ENCODE measurements at places on chromosomes 12 and 14.
A peak's percentile ranks its signal among the peaks of the same experiment; 100 is the strongest.

GRCh38 chr14:96081767-96082400 is 42.7 kb downstream of the C14orf132 start:
- no peak for DNase-seq

DNA sequence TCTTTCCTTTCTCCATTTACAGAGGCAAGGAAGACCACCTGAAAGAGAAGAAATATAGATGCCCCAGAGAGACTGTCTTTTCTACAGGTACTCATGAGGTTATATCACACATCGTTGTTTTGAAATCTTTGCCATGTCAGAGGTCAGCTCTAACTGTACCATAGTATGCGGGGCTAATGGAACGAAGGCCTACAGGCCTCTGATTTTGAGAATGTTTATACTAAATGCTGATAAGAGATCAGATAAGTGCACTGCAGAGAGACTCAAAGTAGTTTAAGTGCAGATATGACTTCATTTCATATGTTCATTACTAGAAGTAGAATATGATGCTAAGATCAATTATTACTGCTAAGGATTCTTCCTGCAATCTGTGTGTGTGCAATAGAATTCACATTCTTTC is 1005.0 kb downstream of the GALC start:
- DNase-seq, result no peak

- no peak for DNase-seq
Measured at GRCh38 chr14:53537422-53538315, 384.5 kb upstream of the DDHD1 start.

DNA sequence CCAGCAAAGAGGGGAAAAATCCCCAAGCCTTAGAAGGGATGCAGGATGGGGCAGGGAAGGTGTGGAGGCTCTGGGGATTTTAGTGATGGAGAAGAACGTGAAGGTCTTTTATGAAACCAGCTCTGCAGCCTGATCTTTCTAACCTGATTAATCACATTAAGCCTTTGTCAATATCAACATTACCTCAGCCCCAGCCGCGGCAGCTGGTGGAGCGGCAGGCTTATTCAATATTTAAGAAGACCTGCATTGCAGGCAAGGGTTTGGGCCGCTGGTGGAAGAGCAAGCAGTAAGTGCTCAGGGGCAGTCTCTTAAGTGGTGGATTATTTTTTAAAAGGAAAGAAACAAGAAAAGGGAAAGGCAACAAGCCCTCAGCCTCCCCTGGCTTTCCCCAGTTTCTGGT is 16.6 kb downstream of the RPH3A start:
- DNase-seq, result no peak

DNA sequence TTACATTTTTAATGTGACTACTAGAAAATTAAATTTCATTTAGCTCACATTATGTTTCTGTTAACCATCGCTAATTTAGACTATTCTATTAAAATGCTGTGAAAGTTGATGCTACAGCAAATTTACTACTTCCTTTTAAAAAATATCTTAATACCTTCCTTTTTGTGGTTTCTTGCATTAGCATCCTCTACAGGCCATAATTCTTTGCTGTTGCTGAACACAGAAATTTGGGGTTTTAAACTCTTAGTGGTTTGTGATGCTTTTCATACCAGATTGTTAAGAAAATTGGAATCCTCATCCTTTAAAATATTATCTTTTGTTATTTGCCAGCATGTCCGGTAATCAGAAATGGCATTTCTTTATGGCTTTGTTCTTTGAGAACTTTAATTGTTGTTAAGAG is 18.1 kb downstream of the WNK1 start:
- no peak for DNase-seq

- no peak for DNase-seq
Measured at GRCh38 chr14:104141621-104142091, 3.3 kb downstream of the KIF26A start.

- DNase-seq, result no peak
Measured at GRCh38 chr12:2680676-2681039, 114.1 kb upstream of the FKBP4 start.

DNA sequence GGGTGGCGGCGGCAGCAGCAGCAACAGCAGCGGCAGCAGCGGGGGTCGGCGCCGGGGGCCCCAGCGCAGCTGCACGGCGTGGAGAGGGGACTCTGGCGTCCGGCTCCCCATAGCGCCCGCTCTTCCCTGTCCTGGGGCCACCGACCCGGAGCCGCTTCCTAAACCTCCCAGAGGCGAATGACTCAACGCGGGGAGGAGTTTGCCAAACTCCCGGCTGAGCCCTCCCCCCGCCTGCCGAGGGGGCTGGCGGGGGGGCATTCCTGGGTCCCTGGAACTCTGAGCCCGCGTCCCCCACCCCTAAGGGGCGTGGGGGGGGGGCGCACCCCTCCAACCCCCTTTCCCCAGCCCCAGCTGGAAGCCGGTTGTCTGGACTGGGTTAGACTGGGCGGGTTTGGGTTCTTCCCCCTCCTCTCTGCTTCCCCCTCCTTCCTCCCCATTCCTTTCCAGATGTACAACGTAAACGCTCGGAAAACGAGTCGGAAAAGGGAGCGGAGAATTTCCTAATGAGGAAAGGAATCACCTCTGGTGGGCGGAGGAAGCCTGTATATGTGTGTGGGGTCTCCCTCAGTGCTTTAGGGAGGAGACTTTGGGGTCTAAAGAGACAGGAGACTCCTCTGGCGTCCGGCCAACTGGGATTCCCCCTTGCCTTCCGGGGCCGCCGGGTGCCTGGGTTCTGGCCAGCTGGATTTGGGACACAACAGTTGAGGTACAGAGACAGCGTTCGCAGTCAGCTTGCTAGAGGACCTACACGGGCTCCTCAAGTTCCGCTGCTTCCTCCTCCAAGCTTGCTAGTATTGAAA is at the start of gene ITGA5:
Gene ITGA5 (minus strand): TSS at position 179 of the 800 bp plus-strand sequence. CDS start 68 bp downstream, at position 111.
- no peak for DNase-seq

GRCh38 chr12:112012775-112013600 is at the start of the genes ERP29 and TMEM116:
Gene ERP29, plus strand, starts transcription at chr12:112013426. Its CDS starts 40 bp downstream, at chr12:112013466.
Gene TMEM116, minus strand, starts transcription at chr12:112013165. Its CDS starts 7,895 bp downstream, at chr12:112005270.
- DNase-seq, result peak; percentile 100

- DNase-seq, result no peak
Measured at GRCh38 chr12:93567174-93567573, 5.3 kb upstream of the SOCS2 start.

DNA sequence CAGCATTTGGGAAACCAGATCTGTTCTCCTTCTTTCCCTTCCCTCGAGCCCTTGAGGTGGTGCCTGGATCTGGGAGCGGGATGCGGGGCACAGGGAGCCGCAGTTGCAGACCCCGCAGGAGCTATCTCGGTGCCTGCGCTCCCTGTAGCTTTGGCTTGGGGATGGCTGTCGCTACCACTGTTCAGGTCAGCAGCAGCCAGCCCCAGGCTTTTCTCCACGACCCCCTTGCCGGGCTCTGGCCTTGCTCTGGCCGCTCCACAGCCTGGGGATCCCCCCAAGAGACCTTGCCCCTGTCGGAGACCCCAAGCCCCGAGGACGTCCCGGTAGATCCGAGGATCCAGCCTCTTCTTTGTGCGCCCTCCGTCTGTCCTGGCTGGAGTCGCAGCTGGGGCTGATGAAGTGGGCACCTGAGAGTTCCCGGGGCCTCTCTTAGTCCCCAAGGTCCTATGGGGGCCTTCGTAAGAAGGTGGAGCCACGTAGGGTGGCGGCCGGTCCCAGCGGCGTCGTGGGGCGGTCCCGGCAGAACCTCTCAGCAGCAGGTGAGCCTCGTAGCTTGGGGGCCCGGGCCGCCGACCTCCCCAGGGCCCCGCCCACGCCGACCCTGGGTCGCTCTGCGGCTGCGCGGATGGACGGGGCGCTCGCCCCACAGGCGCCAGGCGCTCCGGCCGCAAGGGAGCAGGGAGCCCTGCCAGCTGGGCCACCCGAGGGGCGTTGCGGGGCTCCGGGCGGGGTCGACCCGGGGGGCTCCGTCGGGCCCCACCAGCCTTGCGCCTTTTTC is 1.3 kb downstream of the DDN start:
- no peak for DNase-seq

GRCh38 chr12:97300891-97301290 is 161.7 kb upstream of the RMST start:
- no peak for DNase-seq

DNA sequence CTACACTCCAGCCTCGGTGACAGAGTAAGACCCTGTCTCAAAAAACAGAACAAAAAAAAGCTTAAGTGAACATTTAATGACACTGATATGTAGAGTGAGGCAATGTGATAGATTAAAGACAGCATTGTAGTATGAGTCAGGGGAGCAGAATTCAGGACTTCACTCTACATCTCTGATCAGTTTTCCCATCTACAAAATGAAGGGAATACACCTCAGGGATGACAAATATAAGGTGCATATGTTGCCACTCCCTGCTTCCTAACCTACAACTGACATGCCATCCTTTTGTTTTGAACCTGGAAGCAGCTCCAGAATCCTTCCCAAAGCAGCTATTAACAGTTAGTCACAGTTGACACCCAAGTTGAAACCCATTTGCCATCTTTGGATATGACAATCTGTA is 30.9 kb upstream of the STRN3 start:
- DNase-seq, result no peak

DNA sequence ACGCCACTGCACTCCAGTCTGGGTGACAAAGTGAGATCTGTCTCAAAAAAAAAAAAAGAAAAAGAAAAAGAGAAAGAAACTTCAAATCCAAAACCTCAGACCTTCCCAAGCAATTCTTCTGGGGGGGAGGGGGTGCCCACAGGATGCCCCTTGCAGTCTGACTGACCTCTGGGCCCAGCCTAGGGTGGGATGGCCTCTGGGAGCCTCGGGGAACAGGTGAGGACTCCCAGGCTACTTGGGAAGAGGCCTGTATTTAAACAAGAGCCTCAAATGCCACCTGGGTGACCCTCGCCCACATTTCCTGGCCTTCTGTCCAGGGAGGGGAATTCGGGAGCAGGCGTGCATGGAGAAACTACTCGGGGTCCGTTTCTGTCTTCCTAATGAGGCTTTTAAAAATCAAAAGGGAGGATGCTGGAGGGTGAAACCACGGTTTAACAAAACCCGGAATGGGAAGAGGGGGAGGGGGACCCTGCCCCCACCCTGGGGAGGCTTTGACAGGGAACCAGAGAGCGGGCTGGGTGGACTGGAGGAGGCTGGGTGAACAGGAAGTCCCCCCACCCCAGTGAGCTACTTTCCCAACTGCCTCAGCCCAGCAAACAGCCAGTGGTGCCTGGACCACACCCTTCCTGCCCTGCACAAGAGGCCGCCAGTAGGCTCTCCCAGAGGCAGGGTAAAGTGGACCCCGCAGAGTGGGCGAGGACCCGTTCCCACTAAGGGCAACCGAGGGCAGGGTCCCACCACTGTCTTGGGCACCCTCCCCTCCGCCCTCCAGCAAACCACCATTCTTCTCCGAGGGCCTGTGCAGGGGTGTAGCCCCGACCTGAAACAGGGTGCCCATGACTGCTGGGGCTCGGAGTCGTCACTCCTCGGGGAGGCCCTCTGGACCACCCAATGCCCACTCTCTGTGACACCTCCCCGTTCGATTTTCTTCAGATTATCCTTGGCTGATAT is 1.5 kb upstream of the FBRSL1 start:
- no peak for DNase-seq

- no peak for DNase-seq
Measured at GRCh38 chr12:94135896-94136295, 12.5 kb upstream of the PLXNC1 start.

DNA sequence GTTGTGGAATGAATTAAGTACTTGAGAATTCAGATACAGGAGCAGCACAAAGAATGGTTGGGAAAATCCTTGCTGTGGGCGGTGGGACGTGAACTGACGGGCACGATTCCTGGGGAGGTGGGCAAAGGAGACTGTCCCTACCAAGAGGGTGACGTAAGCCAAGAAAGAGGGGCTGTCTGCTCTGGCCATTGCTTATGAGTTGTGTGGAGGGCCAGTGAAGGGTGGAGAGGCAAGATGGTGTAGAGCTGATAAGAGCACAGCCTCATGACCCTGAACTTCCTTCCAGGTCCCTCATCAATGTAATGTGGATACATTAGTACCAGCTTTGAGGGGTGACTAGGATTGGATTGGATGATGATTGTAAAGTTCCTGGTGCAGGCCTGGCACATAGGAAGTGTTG is 50.2 kb downstream of the WDR20 start:
- DNase-seq, result no peak

DNA sequence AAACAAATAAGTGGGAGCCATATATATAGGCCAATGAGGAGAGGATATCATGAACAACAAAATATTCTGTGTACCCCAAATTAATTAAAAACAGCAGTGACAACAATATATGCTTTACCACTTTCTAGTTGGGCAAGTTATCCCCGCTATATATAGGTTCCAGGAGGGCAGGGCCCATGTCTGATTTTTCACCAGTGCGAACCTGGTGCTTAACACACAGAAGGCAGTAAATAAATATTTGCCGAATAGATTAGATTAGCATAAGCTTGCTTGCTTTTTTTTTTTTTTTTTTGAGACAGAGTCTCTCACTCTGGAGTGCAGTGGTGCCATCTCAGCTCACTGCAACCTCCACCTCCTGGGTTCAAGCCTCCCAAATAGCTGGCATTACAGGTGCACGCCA is 3.4 kb upstream of the MIP start:
- no peak for DNase-seq

DNA sequence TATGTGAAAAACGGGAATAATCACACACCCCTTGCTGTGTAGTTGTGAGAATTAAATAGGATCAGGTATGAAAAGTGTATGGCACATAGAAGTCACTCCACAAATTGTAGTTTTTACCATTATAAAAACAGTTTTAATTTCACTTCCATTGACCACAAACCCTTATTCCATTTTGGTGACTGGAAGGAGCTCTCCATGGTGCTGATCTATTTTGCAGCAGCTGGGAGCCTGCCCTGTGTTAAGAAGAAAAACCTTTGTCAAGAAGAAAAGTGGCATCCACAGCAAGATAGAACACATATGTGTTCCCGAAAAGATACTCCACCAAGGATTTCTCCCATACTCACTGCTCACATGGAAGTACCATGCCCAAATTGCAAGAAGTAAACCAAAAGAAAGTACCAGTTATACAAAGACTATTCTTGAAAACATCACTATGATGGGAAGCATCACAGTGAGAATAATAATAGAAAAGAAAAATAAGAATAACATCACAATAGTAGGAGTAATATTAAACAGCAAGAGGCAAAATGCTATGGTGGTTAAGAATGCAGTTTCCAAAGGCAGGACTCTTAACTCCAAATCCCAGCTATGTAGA is 58.7 kb downstream of the TUNAR start:
- no peak for DNase-seq

GRCh38 chr14:48349689-48350088 is 674.3 kb upstream of the MDGA2 start:
- no peak for DNase-seq

DNA sequence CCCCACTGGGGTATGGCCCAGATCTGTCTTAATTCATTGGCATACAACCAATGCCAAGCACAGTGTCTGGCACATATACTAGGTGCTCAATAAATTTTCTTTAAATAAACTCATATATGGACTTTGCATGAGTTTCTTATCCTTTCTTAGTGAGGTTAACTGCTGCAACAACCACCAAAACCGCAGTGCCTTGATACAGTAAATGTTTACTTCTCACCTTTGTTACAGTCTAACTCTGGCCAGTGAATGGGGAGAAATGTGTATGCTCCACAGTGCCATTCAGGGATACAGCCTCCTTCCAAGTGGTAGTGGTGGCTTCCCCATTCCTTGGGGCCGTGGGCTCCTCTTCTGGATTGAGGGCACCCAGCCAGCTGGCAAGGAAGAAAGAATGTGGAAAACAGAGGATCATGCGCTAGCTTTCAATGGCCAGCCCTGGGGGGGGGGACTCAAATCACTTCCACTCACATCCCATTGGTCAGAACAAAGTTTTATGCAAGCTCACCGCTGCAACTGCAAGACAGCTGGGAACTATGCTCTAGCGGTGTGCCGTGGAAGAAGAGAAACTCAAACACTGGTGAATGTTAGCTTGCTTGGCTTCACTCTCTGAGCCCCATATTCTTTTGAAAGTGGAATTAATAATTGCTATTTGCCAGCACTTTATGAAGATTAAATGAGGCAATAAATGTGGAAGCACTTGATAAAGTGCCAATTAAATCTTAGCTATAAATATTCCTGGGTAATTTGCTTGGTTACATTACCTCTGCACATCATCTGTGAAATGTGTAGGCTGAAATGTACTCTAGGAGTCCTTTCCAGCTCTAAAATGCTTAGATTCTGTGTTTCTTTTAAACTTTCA is 51.0 kb upstream of the SOCS2 start:
- DNase-seq, result no peak

All from stimulated activated CD8-positive, alpha-beta memory T cell treated with anti-CD3 and anti-CD28 coated beads, Interleukin-7, amount 100 ng/mL, for 24 hours (primary cell).